Activated CD4-positive, alpha-beta T cell treated with anti-CD3 and anti-CD28 coated beads, Interleukin-2, amount 50 U/mL, for 16 hours (primary cell): ENCODE measurements at places on chromosomes 11 and 22.

GRCh38 chr11:69444381-69445130 lies 36.9 kb upstream of the LINC01488 start:
- DNase-seq: no peak

- DNase-seq: no peak
Measured at GRCh38 chr22:21446827-21447690, 20.1 kb upstream of the TMEM191C start.

- DNase-seq: no peak
Measured at GRCh38 chr11:69439127-69439526, 42.3 kb upstream of the LINC01488 start.

DNA sequence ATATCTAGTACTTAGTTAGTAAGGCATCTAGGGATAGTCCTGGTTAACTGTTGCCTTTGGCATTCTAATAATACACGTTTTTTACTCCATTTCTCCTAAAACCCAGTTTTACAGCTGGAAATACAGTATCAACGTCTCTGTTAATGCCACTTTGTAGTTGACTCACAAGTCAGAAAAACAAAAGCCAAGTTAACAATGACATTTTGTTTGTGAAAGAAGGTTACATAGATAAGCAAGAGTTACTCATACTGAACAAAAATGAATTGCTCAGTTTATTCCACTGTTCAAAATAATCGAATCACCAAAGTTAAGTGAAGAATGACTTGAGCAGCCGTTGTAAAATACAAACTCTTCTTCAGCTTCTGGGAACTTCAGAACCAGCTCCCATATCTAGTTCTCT lies 540.3 kb downstream of the ETS1 start:
- no peak for DNase-seq

DNA sequence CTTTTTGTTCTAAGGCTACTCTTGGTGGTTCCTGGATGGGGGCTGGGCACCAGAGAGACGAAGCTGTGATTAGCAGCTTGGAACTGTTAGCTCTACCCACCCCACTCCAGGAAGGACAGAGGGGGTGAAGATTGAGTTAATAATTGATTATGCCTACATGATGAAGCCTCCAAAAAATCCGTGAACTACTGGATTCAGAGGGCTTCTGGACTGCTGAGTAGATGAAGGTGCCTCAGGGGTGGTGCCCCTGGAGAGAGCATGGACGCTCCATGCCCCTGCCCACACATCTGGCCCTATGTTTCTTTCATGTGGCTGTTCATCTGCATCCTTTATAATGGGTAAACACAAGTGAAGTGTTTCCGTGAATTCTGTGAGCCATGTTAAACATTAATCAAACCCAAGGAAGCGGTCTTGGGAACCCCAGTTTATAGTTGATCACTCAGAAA lies 47.3 kb upstream of the CYP2D6 start:
- DNase-seq: no peak

- DNase-seq: no peak
Measured at GRCh38 chr22:36422287-36423014, 34.7 kb upstream of the MYH9 start.

DNA sequence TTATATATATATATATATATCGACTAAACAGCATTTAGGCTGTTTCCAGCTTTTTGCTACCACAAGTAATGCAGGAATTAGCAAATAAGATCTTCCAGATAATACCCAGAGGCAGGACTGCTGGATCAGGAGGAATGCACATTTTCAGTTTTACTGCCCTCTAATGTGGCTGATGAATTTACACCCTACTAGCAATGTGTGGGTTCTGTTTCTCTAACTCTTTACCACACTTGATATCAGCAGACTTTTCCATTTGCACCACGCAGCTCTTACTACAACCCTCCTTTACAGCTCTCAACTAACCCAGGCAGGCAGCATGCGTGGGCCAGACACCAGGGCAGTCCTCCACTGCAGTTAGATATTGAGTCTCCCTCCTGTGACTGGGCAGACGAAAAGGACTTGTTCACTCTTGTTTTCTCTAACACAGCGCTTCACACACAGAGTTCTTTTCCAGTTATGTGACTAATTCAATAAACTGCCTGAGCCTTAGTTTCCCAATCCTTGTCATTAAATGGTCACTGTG lies 67.7 kb downstream of the IGLL5 start:
- DNase-seq: no peak

GRCh38 chr22:45082795-45083194 lies 73.0 kb upstream of the PHF21B start:
- DNase-seq: peak; percentile 27

DNA sequence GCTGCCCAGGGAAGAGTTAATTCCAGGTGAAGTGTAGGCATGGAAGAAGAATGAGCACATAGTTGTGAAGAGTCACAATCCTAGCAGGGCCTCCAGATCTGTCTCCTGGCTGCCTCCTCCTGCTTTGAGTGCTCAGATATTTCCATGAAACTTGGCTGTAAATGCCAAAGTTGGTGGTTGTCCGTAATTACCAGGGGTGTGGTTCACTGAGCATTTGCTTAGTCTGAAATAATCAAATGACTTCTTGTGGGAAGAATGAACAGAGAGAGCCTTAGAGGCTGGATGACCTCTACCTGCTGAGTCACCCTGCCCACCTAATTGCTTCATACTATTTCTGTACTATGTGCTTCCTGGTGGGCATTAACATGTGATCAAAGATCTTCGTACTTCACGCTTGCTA lies 50.9 kb downstream of the APIP start:
- no peak for DNase-seq

DNA sequence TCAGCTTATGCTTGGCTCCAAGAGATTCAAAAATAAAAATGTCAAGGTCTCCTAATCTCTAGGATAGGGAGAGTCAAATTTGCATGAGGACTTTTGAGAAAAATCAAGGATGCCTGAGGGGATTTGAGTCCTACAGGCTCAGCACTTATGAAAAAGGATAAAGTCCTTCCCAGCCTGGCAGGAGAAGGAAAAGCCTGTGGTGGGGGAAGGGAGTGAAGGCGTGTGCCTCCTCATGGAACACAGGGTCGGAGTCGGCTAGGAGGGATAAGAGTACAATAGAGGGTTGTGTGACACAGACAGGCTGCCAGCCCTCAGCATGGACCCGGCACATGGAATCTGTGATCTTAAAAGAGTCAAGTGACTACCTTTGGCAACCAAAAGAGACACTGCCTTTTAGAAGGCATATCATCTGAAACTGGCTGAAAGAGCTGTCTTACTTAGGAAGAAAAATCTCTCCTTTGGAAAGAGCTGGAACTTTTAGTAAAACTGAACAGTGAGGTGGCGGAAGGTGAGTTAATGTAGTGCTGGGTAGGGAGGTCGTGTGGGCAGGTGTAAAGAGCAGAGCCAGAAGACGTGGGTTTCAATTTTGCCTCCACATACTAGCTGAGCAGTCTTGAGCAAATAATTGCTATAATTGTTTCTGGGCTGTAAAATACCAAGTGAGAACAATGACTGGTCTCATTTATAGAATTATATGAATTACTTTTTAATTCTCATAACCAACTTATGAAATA lies 58.8 kb upstream of the RDX start:
- DNase-seq: no peak

- DNase-seq: peak; percentile 72
Measured at GRCh38 chr11:48005831-48006270, 25.5 kb downstream of the PTPRJ start.

DNA sequence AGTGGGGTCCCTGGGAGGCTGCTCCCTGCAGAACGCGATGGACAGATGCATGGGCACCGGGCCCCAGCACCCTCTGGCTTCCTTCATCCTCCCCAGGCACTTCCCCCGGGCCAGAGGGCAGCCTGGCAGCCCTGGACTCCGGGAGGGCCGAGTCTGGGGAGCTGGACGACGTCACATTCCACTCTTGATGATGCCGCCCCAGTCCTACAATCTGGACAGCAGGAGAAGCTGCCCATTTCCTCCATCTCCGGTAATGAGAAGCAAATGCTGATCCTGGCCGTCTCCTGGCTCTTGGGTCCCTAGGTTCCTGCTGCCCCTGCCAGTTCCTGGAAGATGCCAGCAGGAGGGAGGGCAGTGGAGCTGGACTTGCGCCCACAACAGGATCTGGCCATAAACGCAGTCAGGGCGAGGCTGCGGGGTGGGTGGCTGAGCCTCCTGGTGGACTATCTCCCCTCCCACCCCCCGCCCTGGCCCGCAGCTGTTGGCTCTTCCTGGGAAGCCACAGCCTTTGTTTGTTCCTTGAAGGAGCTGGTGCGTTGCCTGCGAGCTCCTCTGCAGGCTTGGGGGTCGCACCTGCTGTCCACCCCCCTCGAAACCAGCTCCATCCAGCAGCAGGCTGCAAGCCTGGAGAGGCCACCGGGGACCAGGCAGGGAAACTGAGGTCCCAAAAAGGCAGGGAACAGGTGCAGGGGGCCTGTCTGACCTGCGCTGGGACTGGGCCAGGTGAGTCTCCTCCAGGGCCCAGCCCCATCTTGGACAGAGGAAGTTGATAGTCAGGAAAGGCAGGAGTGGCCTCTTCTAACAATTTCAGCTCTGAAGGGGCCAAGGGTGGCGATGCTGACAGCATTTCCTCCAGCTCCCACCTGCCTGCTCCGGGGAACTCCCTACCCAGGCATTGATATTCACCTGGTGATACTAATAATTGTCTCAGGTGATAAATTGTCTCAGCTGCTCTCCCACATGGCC lies 17.9 kb upstream of the MUC6 start:
- DNase-seq: no peak

GRCh38 chr11:86608251-86608799 lies 64.1 kb downstream of the ME3 start:
- DNase-seq: peak; percentile 64

- DNase-seq: no peak
Measured at GRCh38 chr11:394034-394857, at the start of gene PKP3. PKP3 (plus strand) TSS chr11:394209; CDS start chr11:394293, 84 bp downstream.

- no peak for DNase-seq
Measured at GRCh38 chr11:92099183-92099582, 125.4 kb upstream of the FAT3 start.

DNA sequence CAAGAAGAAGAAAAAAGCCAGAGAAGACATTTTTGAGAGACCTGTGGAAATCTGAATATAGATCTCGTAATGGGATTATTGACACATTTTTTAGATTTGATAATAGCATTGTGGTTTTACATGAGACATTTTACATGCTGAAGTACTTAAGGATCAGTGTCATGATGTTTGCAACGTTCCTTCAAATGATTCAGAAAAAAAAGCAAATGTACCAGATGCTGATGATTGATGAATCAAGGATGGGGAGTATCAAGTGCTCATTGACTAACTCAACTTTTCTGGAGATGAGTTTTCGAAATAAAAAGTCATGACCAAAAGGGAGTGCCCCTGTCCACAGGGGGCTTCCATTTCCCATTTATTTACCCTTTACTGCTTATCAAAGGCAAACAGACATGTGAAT lies 207.0 kb upstream of the SORL1-AS1 start:
- no peak for DNase-seq

DNA sequence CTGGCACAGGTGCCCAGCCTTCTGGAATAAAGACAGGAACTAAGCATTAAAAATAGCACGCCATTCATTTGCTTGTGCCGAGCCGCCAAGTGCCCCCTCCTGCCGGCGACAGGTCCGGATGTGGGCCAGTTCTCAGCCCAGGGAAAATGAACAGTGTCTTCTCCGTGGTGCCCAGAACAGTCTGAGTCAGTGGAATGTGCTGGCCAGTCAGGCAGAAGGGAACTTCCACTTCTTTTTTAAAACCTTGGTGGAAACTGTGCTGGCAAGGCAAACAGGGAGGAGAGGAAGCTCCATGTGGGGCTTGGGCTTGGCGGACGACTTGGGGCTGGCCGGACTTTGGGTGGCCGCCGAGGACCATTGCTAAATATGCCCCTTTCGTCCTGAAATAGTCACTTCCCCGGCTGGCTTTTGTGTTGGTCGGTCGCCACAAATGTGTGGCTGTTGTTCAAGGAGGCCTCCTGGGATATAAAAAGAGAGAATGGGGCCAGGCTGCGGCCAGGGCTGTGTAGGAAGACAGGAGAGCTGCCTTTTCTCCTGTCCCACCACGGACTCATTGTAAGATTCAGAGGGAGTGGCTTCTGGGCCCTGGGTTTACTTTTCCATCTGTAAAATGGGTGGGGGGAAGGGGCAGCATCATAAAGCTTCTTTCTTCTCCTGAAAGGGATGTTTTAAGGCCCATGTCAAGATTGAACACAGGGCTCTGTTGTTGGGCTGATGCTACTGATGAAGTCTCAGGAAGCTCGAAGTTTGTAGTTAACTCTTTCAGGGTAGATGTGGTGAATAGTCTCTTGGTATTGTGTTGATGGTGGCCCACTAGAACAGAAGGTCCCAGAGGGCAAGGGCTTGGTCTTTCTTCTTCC lies 101.0 kb downstream of the PTPRJ start:
- no peak for DNase-seq

- no peak for DNase-seq
Measured at GRCh38 chr11:124301548-124301947, 12.2 kb downstream of the OR8D1 start.

DNA sequence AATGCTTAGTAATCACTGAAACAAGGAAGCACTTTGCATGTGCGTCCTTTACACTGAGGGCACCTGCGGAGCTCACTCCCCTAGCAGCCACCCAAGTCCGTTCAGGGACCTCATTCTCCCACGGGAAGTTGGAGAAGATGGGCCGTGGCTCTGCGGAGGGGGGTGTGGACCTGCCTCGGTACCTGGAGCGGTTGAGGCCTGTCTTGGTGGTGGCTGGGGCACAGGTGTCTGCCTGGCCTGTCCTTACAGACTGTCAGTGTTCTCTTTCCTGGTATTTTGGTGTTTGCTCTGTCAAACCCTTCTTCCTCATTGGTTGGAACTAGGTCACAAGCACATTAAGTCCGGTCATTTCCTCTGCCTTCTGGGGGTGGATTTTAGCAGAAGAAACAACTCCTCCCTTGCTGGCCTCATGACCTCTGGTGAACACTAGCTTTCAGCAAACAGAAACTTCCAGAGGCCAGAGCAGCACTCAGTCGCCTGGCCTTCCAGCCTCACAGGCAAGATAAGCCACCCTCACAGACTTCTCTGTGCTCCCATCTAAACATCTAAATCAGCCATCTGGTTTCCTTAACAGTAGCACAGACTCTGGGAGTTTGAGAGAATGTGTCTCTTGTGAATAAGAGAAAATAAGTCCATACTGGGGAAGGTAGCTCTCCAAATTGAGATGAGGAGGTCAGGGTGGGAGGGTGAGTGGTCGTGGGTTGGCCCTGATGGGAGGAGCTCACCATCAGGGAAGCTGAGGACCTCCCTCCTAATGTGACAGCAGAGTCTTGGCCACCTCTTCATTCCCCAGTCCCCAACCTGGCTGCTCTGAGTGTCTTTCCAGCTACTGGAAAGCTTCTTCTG lies 8.6 kb downstream of the SNAP29 start:
- peak; percentile 16 for DNase-seq

GRCh38 chr22:21449531-21450319 lies 17.5 kb upstream of the TMEM191C start:
- no peak for DNase-seq

DNA sequence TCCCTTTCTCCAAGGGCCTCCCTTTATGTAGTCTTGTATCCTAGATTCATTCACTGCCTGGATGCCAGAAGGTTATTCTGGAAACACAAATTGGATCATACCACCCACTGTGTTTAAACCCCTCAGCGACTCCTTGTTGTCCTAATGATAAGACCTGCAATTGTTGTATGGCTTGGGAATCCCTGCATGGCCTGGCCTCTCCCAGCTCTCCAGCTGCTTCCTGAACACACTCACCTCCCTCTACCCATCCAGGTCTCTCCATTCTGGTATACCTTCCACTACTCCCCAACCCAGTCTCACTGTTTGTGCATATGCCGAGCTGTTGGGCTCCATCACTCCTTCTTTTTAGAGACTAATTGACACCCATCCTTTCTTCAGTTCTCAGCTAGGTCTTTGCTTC lies 124.3 kb upstream of the ALX4 start:
- DNase-seq: no peak
